ENCODE measurements at places on chromosomes 3 and 15. TPM values are rescaled to one million over a fixed set of nuclear protein-coding genes. Genes with fewer than 3 reads are reported as not detected.

GRCh38 chr3:128998561-128998960, 2.5 kb upstream of the EFCC1 start:
- DNase-seq, result no peak

DNA sequence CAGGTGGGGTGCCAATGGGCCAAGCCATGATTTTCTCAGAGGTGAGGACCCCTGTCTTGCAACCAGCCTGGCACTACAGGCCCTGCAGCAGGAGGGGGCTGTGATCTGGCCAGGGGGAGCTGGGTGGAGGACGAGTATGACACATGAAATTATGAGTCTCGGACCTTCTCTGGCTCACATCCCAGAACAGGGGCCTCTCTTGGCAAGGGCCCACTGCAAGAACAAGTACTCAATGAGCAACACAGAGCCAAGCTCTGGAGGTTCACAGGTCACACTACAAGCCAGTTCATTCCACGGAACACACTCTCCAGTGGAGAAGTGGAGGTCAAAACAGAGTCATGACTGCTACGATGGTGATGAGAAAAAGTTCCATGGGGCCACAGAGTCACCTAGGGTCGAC, 28.3 kb downstream of the CCDC32 start:
- peak; percentile 17 for DNase-seq

- DNase-seq, result no peak
These were observed 62.7 kb upstream of the SLCO3A1 start for GRCh38 chr15:91790836-91791235.

GRCh38 chr3:22506871-22507270, 696.3 kb upstream of the UBE2E2 start:
- DNase-seq, result no peak

DNA sequence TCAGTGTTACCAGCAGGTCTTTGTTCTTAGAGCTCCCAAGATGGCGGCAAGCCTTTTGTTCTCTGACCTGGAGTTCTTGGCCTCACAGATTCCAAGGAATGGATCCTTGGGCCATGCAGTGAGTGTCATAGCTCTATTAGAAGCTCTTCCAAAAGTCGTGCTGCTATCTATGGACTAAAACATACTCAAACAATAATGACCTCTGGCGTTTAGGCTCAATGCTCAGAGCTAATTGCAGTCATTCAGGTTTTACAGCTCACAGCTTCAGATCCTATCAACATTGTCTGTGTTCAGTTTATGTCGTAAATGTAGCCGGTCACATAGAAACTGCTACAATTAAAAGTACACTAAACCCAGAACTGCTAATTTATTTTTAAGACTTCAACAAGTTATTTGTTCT, 22.2 kb downstream of the CCRL2 start:
- DNase-seq, result no peak

- peak; percentile 83 for DNase-seq
These were observed 779.1 kb downstream of the MECOM start for GRCh38 chr3:168884353-168884903.

GRCh38 chr3:66592016-66592761, 91.4 kb upstream of the LRIG1 start:
- no peak for DNase-seq

DNA sequence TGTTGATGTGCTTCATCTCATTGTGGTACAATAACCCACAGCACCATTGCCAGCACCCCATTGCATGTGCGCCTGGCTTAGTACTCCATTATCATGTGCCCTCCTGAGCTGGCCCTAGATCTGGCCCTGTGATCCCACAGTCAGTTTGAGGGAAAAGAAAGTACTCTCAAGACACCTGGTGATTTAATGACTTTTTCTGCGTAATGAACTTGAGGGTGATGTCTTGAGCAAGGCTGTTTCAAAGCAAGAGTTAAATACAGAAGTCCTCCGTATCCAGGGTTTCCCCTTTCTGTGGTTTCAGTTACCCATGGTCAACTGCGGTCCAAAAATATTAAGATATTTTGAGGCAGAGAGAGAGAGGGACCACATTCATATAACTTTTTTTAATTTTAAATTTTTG, 16.3 kb downstream of the C3orf20 start:
- no peak for DNase-seq

GRCh38 chr3:114861666-114862065, 285.4 kb downstream of the ZBTB20 start:
- DNase-seq, result no peak

- no peak for DNase-seq
These were observed 7.6 kb upstream of the SPTBN5 start for GRCh38 chr15:41901431-41901830.

- DNase-seq, result no peak
These were observed 167.5 kb upstream of the TPM1 start for GRCh38 chr15:62874959-62875625.

DNA sequence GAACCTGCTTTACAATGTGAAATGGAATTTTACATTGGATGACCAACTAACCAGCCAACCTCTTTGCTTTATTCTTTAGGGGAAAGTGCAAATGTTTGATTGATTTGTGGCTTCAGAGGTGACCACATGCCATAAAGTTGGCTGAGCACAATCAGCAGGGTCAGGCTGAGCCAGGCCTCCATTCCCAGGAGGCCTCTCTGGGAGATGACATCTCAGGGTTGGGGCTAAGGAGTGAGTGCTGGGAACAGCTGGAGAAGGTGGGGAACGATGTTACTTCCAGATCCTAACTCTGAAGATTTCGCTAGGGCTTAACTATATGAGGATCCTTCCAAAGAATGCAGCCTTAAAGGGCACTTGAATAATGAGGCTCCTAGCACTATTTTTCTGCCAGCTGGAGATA, 131.7 kb downstream of the ATP10A start:
- DNase-seq, result no peak

DNA sequence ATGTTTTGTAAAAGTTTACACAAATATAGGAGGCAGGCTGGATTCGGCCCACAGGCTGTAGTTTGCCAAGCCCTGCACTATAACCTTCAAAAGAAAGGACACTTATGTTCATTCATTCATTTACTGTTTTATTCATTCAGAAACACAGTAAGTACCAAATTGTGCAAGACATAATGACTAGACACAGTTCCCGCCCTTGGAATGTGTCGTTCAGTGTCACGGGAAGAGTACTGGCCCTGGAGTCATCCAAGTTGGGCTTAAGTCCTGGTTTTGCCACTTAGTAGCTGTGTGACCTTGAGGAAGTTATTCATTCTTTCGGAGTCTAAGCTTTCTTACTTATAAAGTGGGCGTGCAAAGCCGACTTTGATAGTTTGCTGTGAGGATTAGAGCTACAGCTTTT, 22.0 kb downstream of the COLQ start:
- DNase-seq, result no peak

GRCh38 chr3:141399200-141399599, 30.9 kb downstream of the ZBTB38 start:
- DNase-seq, result no peak

DNA sequence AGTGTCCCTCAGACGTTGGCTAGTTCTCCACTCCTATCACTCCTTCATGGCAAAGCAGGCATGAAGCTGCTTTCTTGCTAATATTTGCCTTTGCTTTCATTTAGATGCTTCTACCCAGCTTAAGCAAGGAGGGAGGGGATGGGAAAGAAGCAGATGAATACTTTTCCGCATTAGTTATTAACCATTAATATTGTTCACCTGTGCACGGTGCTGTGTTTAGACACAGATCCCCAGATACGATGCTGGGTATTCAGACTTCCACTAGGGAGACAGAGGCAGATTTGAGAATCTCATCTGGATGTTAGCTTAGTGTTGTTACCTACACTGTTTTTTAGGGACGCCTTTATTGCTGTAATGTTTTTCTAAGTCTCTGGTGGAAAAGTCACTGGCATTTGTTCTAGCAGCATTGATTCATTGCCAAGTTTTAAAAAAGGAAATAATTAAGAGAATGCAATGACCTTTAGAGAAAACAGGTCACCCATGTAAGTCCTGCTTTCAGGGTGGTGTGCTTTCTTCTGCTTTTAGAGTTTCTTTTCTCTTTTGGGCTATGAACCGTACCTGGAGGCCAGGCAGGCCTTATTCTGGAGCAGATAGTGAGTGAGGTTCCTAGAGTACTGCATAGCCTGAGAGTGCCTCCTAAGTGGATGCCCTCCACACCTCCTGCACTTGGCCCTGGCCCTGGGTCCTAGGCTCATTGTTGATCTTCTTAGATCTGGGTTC, 55.5 kb downstream of the MYZAP start:
- DNase-seq, result peak; percentile 22

DNA sequence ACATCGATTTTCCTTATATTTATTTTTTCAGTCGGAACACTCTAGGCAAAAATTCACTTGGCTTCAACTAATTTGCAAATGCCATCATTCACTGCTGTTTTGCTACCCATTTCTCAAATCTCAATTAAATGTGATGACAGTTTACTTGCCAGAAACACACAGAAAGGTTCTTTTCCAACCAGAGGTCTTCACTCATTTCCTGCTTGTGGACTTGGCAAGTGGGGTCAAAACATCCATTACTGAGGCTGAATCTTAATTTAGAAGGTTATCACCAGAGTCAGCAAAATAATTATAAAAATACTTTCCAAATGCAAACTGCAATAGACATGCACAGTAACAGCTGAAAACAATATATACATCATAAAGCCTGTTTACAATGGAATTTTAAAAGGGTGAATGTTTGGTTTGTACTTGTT, 625.4 kb upstream of the TBL1XR1 start:
- DNase-seq, result no peak

Gene PEX11A
- total RNA-seq, result 3.7 TPM

Gene TYRO3
- 1.6 TPM for total RNA-seq

Measured in lung microvascular endothelial cell (primary cell).